Activated gamma-delta T cell treated with anti-CD3 and anti-CD28 coated beads, Interleukin-2, amount 50 U/mL, for 16 hours (primary cell): ENCODE measurements at places on chromosomes 4 and X.

- no peak for DNase-seq
Measured at GRCh38 chrX:50771382-50771781, 42.6 kb downstream of the SHROOM4 start.

- no peak for DNase-seq
Measured at GRCh38 chr4:188976644-188977115, 837.4 kb downstream of the TRIML1 start.

DNA sequence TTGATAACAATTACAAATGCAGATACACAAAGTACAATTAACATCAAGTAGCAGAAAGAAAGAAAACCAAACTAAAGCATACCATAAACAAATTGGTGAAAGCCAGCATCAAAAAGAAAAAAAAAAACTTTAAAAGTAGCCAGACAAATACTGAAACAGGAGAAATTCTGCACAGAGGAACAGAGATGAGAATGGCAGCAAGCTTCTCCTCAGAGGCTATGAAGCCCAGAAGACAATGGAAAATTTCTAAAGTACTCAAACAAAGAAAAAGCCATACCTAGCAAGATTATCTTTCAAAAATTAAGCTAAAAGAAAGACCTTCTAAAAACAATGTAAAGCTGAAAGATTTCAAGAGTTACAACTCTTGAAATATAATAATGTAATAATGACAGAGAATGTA lies 471.3 kb downstream of the SPOCK3 start:
- no peak for DNase-seq

GRCh38 chr4:94472056-94472826 lies 20.5 kb downstream of the PDLIM5 start:
- no peak for DNase-seq

DNA sequence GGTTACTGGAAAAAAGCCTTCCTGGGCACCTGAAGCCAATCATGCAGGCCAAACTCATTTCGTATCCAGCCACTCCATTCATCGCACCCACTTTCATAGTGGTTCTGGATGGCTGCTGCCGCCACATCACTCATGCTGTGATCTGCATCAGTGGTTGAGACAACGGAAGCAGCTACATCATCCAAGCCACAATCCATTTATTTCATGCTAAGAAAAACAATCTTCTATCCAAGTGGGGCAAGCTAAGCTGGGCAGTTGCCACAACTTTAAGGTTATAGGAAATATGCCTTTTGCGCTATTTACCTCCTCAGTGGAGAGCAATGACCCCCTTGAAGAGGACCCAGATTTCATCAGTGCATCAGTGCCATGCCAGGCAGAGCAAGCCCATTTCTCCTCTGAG lies 124.6 kb downstream of the GRIA3 start:
- DNase-seq, result no peak

- no peak for DNase-seq
Measured at GRCh38 chr4:2413821-2414610, 4.4 kb downstream of the ZFYVE28 start.

DNA sequence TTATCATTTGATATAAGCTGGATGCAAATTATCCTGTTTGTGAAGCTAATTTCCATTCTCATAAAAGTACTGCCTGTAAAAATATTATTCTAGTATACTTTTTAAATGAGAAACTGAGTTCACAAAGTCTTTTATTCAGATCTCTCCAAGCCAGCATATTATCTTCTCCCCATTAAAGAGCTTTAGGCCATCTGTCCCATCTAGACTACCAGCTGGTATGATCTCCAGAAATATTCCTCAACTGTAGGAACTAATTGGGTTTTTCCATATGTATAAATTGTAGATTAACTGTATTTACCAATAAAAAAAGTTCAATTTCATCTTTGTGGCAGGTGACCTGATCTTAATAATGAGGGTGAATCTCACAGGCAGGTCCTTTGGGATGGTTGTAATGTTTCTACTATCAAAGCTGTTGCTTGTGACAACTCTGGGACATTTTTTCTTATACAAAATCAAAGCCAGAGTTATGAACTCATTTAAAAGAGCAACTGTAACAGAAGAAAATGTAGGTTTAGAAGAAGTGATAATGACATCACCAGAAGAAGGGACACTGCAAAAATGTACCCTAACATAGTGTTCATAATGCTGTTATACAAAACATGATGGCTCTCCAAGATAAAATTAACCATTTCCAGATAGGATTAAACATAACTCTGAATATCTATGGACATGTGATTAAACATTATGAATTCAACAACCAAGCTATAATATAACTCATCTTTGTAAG lies 132.8 kb downstream of the KCNIP4 start:
- no peak for DNase-seq

GRCh38 chrX:123193101-123193500 lies 9.0 kb downstream of the GRIA3 start:
- no peak for DNase-seq
